Caudate nucleus (tissue), 63 donors: ENCODE measurements at places on chromosomes 11 and 22.

DNA sequence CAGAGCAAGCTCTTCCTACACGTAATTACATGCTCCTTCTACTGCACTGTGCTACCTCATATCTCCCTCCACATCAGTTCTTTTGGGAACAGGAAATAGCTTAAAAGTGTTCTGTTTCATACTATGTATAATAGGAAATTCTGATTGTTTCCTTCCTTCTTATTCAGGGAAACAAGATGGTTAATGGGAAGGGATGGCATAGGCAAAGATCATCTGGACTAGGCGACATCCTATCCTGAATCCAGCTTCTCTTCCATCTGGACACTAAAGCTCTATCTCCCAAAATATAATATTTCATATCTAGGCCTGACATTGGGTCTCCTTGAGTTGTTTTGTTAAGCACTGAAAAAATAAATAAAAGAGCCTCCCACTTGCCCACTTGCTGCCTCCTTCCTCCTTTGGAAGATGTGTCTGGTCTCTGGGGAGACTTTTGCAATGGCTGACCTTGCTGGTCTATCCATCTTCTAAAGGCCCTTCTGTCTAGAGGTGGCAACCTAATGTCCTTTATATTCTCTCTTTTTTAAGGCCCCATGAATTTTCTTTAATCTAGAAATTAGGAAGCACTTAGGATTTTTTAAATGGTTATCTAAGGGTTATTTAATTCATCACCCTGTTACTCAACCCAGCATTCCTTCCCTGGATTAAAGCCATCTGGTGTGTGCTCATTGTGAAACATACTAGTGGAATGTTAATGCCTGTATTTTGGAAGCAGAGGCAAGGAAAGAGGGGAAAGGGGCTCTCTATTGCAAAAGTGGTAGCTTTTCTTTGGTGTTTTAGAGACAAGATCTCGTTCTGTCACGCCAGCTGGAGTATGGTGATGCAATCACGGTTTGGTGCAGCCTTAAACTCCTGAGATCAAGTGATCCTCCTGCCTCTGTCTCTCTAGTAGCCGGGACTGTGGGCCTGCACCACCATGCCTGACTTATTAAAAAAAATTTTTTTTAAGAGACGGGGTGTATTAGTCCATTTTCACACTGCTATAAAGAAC is 20.6 kb downstream of the CLMP start:
- no peak for DNase-seq

GRCh38 chr22:46769191-46769675 is 6.8 kb downstream of the TBC1D22A start:
- no peak for DNase-seq

- no peak for DNase-seq
These were observed 272.5 kb downstream of the NTM start for GRCh38 chr11:131642756-131643531.

DNA sequence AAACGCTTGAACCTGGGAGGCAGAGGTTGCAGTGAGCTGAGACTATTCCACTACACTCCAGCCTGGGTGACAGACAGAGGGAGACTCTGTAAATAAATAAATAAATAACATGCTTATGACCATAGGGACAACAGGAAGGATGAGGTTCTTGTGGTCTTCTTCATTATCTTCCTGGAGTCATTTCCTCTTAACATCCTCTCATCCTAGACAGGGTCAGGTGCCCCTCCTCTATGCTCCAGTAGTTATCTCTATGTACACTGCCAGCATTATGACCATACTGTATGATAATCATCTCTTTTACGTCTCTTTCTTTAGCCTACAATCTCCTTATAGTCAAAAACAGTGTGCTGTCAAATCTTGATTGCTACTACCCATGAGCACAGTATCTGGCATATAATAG is 17.7 kb downstream of the RAB30 start:
- no peak for DNase-seq

DNA sequence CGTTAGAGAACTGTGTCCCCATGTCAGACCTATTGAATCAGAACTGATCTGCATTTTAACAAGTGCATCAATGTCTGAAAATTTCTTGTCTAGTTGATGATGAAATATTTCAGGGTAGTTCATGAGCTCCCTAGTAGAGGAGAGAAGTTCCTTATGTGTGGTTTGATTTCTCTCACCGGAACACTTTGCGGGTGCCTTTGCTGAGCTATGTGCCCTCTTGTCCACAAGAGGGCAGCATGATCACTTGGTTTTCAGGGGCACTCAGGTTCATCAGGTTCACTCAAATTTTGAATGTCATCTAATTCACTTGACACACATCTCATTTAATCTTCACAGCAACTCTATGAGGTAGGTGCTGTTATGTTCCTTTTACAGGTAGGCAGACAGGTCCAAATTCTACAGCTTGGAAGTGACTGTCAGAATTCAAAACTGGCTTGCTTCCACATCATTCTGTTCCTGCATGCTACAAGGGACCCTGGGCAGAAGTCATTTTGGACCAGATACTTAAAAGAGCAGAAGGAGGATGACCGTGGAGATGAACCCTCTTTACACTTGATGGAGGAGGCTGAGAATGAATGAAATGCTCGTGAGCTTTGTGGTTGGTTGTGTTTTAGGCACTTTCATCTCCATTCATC is 55.6 kb downstream of the P4HA3 start:
- no peak for DNase-seq

DNA sequence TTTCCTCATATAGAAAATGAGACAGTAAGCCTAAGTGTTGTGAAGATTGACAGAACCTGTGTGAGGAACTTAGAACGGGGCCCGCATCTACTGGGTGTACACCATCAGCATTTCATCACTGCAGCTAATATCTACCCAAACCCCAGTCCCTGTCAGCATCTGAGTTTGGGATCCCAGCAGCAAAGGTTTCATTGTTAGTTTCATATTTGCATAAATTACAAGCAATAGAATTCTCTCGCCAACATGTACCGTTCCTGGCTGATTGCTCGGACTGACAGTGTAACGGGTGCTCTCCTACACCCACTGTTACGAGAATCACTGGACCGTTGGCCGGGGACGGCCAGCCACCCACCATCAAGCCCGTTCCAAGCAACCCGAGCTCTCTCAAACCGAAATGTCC is 10.4 kb upstream of the TMPRSS6 start:
- no peak for DNase-seq

DNA sequence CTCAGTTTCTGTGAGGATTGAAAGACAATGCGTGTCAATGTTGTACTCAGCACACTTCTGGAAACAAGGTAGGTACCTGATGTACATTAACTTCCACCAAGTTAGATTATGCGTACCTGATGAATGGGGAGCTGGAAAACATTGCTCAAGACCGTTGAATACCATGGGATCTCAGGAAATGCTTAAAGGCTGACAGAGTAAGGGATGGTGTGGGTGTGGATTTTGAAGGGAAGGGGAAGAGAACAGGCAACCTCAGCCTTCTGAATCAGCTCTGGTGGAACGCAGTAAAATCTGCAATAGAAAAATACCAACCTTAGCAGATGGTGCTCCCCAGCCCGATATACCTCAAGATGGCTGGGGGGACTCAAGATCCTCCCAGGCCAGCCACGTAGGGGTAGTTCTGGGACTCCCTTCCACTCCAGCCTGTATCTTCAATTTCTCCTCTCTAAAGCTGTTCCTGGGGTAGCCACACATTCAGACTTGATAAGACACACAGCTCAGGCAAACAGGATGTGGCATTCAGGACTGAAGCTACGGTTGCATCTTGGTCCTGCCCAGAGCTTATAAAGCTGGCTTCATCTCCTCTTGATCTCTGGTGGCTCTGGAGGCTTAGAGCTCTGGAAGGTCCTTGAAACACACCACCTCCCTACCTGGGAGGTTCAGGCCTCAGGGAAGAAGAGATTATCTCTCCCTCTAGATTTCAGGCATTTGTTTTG is 111.8 kb downstream of the CTNND1 start:
- DNase-seq = no peak

DNA sequence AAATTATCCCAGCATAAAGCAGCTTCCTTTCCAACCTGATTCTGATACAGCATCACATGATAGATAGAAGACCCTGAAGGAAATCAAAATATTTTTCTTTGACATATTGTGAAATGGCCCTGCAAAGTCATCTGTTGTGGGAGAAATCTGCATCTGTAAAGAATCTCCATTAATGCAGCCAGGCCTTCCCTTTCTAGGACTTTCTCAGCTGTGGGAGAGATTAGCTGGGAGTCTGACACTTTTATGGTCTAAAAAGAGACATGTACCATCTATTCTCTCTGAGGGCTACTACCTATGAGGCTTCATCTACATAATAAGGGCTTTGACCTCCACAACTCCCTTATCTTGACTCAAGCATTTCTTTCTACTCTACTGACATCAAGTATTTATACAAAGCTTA is 238.1 kb downstream of the SWAP70 start:
- DNase-seq = no peak

DNA sequence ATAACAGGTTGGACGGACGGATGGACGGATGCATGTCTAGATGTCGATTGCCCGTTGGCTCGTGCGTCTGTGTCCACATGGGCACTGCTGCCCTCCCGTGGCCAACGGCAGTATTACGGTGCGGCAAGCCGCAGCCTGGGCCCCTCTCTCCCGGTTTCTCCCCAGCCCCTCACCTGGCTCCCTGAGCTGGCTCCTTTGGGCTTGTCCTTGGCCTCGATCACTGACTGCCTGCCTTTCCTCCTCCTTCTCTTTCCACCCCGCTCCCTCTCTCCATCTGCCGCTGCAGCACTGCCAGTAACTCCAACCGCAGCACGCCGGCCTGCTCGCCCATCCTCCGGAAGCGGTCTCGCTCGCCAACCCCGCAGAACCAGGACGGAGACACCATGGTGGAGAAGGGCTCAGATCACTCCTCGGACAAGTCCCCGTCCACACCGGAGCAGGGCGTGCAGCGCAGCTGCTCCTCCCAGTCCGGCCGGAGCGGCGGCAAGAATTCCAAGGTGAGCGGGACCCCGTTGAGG is 77.3 kb downstream of the SCN3B start:
- DNase-seq = peak; percentile 48

DNA sequence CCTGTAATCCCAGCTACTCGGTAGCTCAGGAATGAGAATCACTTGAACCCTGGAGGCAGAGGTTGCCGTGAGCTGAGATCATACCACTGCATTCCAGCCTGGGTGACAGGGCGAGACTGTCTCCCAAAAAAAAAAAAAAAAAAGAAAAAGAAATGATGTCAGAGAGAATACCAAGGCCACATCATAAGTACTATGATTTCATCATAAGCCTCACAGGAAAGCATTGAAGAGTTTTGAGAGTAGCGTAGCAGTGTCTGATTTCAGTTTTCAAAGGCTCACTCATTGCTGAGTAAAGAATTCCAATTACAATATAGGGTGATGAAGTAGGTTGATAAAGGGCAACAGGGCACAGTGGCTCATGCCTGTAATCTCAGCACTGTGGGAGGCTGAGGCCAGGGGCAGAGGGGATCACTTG is 88.8 kb downstream of the MRTFA start:
- DNase-seq = no peak

DNA sequence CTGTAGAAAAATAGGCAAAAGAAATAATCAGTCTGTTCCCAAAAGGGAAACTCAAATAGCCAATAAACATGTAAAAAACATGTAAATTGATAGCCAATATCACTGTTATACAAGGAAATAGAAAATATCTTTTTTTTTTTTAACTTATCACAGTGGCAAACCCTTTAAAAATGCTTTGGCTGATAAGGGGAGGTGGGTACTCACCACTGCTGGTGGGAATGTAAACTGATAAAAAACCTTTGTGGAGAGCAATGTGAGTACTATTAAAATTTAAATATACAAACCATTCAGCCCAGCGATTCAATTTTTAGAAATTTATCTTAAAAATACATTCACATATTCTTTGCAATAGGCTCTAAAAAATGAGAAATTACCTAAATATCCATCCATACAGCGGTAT is 3.6 kb downstream of the RPUSD4 start:
- no peak for DNase-seq

- no peak for DNase-seq
These were observed 3.0 kb downstream of the KCNJ11 start for GRCh38 chr11:17385492-17385891.

- no peak for DNase-seq
These were observed 6.7 kb downstream of the LRFN4 start for GRCh38 chr11:66863428-66864125.

GRCh38 chr11:86360775-86361395 is 13.8 kb upstream of the CCDC81 start:
- DNase-seq = no peak

DNA sequence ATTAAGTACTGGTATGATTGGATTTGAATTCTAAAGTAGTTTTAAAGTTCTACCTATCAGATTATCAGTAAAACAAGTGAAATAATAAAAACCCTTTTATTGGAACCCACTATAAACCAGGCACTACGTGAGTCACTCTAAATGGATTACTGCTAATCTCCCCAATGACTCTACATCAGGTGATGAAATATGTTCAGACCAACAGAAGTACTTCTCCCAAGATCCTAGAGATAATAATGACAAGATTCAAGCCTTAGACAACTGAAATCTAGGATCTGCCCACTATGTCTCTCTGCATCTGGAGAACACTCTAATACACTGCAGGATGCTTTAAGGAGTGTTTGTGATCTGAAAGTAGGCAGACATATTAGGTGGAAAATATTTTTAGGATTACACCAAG is 652.1 kb upstream of the CHORDC1 start:
- DNase-seq = no peak

DNA sequence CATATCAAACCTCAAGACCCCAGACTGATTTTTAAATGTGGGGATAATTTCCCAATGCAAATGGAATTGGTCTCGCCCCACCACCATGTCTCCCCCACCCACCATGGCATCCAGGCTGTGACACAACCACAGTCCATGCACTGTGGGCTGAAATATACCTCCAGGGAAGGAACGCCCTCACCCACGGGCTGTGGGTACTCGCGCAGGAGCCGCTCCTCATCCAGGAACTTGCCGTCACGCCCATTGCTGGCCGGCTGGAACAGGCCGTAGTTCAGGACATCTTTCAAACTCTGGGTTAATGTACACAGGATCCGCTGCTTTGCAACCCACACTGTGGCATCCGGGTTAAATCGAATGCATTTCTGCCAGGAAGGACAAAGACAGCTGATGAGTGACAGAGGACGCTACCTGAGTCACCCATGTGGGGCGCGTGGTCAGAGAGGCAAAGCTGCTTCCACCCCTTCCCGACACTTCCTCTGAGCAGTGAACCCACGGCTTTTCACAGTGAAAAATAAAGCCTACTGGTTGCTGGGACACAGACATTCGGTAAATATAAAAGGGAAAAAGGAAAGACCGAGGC is 133.6 kb downstream of the SHANK2 start:
- DNase-seq = no peak

- DNase-seq = no peak
These were observed 47.2 kb downstream of the PIWIL3 start for GRCh38 chr22:24727218-24727851.

DNA sequence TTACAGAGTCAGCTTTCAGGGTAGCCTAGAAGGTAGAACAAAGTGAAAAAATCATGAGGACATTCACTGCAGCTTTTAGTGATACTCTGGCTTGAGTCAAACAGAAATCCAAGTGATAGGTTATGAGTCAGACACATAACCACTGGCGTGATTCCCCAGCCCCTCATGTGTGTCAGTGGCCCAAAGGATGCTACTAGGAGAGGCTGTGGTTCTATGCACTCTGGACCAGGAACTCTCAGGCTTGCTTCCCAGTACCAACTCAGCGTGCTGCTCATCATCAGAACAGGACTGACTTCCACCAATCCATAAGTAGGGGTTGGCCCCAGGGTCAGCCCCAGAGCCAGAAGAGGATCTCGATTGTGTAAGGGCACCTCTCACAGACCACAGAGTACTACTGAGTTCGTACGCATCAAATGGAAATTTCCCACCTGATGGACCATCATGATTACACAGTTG is 116.8 kb downstream of the MED15 start:
- DNase-seq = no peak

GRCh38 chr11:123249354-123249753 is 54.3 kb upstream of the CLMP start:
- no peak for DNase-seq

GRCh38 chr22:48628891-48629543 is 1198.7 kb downstream of the BRD1 start:
- no peak for DNase-seq

GRCh38 chr22:26937213-26937612 is 279.8 kb downstream of the MIAT start:
- no peak for DNase-seq
